CD4-positive, alpha-beta T cell treated with Interferon alpha-2 for 1 hour (primary cell): ENCODE measurements at places on chromosomes 7 and 10.
A peak's percentile ranks its signal among the peaks of the same experiment; 100 is the strongest.

DNA sequence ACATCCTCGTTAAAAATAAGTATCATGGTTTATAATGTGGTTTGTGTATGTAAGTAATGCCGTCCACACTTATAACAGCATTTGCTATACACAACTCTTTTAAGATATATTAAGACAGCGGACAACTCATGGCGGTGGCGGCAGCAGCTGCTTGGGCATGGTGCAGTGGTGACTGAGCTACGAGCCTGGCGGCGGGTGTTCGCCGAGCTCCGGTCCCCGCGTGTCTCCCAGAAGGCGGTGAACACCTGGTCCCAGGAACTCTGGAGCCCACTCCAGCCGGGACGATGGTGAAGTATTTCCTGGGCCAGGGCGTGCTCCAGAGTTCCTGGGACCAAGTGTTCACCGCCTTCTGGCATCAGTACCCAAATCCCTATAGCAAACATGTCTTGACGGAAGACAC is 38.8 kb downstream of the JMJD1C start:
- no peak for DNase-seq

GRCh38 chr7:137935884-137936508 is 65.9 kb downstream of the CREB3L2 start:
- DNase-seq, result peak; percentile 40

DNA sequence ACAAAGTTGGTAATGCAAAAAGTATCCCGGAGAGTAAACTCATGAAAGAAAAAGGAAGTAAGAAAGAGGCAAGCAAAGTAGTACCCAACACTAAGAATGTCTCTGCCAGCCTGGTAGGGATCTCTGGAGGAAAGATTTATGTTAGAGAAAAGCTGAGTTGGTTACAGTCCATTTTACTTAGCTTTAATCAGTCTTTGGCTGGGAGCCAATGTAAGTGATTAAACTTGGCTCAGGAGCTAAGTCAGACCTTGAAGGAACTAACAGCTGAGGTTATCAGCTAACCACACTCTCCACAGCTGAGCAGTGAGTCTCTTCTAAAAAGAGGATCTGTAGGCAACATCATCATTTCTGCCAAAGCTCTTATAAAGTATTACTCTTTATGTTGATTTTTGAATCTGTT is 148.0 kb downstream of the ANKRD7 start:
- no peak for DNase-seq

DNA sequence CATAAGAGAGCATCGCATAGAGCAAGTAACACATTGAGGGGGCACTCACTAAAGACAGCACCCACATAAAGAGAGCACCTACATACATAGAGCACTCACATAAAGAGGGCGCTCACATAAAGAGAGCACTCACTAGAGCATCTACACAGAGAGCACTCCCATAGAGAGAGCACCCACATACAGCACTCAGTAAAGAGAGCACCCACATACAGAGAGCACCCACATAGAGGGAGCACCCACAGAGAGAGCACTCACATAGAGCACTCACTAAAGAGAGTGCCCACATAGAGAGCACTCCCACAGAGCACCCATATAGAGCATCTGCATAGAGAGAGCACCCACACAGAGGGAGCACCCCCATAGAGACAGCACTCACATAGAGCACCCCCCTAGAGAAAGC is 47.8 kb downstream of the INSIG1 start:
- no peak for DNase-seq

DNA sequence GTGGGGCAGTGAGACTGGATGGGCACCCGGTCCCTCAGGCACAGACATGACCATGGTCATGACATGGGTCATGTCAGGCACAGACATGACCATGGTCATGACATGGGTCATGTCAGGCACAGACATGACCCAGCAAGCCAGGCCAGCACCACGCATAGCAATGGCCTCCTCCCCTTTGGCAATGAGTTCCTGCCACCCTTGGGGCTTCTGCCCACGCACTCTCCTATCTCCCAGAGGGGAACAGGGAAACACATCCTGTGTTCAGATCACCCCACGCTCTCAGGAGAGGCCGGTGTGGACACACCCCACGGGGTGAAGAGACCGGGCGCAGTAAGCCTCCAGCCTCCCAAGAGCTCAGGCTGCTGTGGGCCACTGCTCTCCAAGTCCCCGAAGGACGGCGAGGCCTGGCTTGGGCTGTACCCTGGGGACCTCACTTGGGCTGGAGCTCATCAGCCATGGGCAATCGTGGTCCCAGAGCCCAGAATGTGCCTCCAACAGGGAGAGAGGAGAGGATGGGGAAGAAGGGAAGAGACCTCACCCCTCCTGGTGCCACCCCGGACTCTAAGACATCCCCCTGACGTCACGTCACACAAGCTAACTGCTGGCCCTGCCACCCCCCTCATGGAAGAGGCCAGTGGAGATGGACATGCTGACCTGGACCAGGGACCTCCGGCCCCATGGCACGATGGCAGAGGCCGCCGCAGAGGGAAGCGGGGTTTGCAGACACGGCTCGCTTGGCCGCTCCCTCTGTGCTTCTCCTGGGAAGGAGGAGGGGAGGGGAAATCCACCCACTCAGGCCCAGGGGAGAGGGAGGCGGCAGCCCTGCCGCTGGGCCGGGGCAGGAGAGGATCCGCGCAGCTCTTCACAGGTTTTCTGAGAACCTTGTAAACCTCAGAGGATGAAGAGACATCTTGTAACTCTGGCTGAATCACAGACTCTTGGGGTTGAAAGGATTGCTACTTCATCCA is 269.6 kb downstream of the ELFN1 start:
- no peak for DNase-seq

- DNase-seq, result no peak
Observed at GRCh38 chr7:73833251-73833919, 2.6 kb downstream of the CLDN4 start.

GRCh38 chr10:120749072-120749471 is 102.1 kb upstream of the WDR11 start:
- DNase-seq, result no peak

- no peak for DNase-seq
Observed at GRCh38 chr7:35448486-35448885, 194.6 kb upstream of the TBX20 start.

GRCh38 chr7:140155428-140155827 is 21.4 kb downstream of the KDM7A start:
- DNase-seq, result no peak

DNA sequence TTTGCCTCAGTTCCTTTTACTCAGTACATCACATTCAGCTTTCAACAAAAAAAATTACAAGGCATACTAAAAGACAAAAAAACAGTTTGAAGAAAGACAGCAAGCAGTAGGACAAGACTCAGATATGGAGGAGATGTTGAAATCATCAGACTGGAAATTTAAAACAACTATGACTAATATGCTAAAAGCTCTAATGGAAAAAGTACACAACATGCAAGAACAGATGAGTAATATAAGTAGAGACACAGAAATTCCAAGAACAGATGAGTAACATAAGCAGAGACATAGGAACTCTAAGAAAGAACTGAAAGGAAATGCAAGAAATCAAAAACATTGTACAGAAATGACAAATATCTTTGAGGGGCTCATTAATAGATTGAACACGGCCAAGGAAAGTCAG is 402.6 kb downstream of the NEBL start:
- no peak for DNase-seq

GRCh38 chr10:101940916-101941315 is 97.3 kb upstream of the KCNIP2 start:
- no peak for DNase-seq

DNA sequence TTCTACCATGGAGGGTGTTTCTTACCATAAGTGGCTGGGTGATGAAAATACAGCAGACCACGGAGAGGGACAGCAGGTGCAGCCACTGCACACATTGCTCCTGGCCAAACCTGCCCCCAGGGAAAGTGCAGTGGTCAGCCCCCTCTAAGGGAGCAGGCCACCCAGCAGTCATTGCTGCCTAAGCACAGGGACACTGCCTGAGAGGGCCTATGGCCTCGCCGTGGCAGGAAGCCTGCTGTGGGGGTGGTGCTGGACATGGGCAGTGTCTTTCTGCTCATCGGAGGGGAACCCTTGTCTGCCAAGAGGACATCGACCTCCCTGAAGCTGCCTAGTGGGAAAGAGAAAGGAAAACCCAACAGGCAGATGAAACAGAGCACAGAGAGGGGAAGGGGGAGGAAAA is 118.3 kb downstream of the PKD1L1 start:
- DNase-seq, result no peak

DNA sequence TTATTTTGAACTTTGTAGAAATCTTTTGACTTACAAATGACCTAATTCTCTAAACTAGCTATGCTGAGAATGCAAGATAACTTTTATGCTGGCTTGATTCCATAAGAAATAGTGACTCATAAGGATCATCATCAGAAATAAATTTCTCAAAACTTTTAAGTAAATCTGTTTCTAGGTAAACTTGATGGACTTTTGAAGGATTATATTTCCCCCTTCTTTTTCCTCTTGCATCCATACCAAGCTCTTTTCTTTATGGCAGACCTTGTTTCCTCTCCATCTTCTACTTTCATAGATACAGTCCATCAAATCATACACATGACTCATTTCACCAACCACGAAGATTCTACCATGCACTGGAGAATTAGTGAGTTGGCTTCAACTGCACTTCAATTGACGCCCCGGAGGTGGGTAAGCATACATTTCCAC is 336.3 kb downstream of the KCNMA1 start:
- DNase-seq, result no peak

DNA sequence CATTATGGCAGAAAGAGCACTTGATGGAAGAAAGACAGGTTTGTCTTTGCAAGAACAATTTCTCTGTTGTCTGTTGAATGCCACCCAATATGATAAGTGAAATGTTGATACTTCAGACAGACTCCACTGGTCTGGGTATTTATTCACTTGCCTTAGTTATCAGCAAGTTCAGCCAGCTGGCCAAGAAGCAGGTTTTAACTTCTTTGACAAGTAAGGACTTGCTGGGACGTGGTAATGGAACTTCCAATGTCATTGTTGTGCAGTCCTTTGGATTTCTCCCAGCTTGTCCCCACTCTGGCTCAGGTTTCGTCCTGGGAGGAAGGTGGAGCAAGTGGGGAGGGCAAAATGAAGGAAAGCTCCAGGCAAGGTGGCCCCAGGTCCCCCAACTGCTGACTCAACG is 497.4 kb downstream of the RPS24 start:
- DNase-seq, result no peak
